Aorta (tissue), 5 donors: ENCODE measurements at places on chromosomes 11 and 22. TPM values are rescaled to one million over a fixed set of nuclear protein-coding genes. Genes with fewer than 3 reads are reported as not detected.

DNA sequence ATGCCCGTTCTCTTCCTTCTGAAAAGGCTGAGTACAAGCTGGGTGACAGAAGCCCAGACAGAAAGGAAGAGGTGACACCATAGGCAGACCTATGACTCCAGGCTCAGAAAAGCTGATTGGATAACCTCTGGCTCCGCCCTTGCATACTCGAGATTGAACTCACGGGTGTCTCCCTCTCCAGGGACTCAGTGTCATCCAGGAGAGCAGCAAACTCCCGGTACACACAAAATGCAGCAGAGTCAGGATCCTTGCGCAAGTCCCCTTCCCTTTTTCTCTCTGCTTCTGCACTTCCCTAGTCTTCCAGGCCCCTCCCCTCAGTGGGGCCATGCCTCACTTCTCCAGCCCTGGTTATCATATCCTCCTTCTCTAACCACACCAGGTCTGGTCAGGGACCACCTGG is 9.8 kb downstream of the SCN4B start:
- no peak for DNase-seq

- peak; percentile 70 for DNase-seq
Observed at GRCh38 chr11:70464509-70465361, 66.4 kb downstream of the CTTN start.

DNA sequence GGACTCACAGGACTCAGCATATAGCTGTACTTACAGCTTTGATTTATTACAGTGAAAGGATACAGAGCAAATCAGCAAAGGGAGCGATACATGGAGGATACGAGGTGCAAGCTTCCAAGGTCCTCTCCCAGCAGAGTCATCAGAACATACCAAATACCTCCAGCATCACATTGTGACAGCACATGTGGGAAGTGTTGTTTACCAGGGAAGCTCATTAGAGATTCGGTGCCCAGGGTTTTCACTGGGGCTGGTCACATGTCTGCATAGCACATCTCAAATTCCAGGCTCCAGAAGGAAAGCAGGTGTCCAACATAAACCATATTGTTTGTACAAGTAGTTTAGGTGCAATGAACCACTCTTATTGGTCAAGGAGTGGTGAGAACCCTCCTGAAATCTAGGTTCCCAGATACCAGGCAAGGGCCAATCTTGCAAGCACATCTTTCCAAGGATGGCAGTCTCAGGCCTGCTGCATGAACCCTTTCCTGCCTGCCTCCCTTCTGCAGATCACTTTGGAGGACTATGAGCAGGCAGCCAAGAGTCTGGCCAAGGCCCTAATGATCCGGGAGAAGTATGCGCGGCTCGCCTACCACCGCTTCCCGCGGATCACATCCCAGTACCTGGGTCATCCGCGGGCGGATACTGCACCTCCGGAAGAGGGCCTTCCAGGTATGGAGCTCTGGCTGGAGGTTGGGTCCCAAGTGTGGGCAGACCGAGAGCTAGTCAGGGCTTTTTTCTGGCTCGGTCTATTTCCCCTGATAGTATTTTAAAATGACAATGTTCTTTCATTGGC is 26.7 kb downstream of the AMPD3 start:
- DNase-seq: no peak

DNA sequence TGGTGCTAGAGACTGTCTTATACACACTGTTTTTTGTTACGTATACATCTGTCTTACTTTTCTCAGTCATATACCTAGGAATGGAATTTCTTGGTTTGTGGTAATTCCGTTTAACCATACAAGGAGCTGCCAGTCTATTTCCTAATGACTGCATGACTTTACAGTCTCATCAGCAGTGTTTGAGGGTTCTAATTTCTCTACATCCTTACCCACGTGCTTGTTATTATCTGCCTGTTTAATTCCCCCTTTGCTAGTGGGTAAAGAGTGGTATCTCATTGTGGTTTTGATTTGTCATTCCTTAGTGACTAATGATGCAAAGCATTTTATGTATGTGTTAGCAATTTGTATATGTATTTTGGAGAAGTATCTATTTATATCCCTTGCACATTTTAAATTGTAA is 1008.0 kb downstream of the FAM181B start:
- no peak for DNase-seq

GRCh38 chr22:41915035-41915785 is at the start of gene SHISA8:
SHISA8 (minus strand) TSS chr22:41915074; CDS start chr22:41914667, 407 bp downstream.
- no peak for DNase-seq

The NLRP14 gene
- total RNA-seq: not detected

The ANGPTL5 gene
- 1.3 TPM for total RNA-seq

The CARD16 gene
- 30.6 TPM for total RNA-seq
